ENCODE measurements at places on chromosomes 1 and 21. TPM values are rescaled to one million over a fixed set of nuclear protein-coding genes. Genes with fewer than 3 reads are reported as not detected.

NPHP4 gene
- total RNA-seq: 9.6 TPM

KRTAP11-1 gene
- total RNA-seq: not detected

DNA sequence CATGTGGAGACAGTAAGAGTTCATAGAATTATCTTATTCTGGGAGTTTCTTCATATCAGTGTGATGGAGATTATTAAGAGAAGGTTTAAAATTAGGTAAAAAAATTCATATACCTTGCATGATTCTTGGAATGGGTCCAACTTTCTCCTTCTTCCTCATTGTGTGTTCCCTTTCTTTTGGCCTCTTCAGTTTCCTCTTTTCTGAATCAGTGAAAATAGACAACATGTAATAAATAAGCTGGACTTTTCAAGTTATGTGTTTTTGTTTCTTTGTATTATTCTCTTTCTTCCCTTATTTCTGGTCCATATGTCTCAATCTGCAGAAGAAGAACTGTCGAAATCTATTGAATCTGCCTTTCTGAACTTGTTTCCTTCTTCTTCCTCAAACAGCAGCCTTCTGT lies 30.5 kb downstream of the C4BPA start:
- no peak for DNase-seq

DNA sequence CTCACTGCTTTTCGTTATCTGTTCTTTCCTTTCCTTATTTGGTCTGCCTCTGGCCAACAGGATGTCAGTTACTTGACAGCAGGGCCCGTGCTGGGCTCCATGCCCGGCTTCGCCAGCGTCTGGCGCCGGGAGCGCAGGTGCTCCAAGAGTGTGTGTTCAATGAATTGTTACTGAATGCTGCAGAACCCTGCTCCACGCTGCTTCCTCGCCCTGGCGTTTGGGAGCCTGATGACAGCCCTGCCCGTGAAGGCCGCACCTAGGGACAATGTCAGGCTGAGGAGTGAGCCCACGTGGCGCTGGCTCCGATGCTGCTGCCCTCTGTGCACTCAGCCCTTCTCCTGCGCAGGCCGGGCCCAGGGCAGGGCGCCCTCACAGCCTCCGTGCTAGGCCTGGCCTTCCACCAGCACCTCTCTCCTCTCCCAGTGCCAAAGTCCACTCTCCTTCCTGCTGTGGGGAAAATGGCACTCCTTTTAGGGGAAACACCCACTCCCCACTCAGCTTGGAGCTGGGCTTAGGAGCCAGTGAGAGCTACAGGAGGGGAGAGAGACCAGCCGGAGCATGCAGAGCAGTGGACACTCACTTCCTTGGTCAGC lies 51.4 kb downstream of the ACBD3 start:
- DNase-seq: no peak

GRCh38 chr1:31759298-31760023 lies 4.7 kb downstream of the ADGRB2 start:
- DNase-seq: no peak

TARS2 gene
- 32.3 TPM for total RNA-seq

- no peak for DNase-seq
Observed at GRCh38 chr1:244218220-244218619, 167.1 kb downstream of the ZBTB18 start.

DNA sequence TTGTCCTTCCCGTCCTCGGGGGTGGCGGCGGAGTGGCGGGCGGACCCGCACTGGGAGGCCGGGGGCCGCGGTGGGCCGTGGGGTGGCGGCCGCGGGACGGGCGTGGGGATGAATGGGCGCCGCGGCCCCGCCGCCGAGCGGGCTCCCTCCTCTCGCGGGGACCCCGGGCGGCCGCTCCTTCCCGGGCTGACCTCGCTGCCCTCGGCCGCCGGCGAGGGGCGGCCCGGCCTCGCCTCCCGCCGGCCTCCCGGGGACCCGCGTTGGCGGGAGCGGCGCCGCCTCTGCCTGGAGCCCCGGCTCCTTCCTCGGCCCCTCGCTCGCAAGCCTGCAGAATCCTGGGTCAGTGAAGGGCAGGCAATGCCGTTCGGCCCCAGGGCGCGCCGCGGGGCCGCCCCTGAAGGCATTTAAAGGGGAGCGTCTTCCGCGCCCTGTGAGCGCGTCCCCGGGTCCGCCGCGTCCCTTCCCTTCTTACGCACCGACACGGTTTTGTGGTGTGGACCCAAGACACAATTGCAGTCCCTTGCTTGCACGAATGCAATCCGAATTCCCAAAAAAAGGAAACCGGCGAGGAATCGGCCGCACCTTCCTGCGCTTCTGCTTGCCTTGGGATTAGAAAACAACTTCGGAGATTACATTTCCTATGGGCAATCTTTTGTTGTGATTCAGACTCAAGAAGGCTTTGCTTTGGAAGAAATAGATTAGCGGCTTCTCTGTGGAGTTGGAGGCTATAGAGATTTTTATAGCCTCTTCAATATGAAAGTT lies 776 bp downstream of the ITSN1 start:
- DNase-seq: peak; percentile 16

GRCh38 chr1:28195780-28196179 lies 19.3 kb upstream of the PTAFR start:
- DNase-seq: no peak

DNA sequence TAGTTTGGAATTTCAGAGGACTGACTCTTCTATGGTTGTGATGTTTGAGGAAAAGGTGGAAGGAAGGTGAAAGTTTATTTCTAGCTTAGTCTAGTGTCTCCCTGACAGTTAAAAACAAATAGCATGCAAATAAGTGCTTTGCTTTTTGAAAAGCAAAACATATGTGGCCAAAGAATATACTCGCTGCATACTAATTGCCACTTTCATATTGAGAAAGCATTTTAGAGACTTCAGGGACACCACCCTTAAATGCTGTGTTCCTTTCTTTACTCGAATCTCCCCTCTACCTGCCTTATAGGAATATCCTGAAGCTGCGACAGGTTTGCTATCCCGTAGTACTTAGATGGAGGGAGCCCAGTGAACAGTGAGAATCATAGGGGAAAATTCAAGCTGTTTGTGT lies 23.2 kb downstream of the GLUL start:
- no peak for DNase-seq

GRCh38 chr21:46130831-46131587 lies 24.4 kb downstream of the FTCD start:
- no peak for DNase-seq

DNA sequence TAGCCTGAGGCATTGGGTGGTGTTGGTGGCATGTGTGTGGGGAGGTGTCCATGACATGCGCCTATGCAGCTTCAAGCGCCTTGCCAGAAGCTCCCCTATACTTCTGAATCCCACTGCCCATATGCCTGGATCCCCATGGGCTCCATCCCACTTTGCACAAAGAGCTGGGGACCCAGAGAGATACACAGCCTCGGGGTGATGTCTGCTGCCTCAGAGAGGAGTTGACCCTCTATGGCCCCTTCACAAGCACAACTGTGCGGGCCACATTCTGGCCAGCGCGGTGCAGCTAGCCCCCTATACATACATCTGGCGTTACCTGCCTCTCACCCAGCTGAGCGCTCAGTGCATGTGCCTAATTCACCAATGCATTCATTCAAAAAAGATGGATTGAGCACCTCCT lies 9.6 kb upstream of the PTPRF start:
- no peak for DNase-seq
